ENCODE measurements at places on chromosomes 1 and 21.

GRCh38 chr1:55321942-55322341 lies 106.8 kb upstream of the USP24 start:
- DNase-seq, result no peak

DNA sequence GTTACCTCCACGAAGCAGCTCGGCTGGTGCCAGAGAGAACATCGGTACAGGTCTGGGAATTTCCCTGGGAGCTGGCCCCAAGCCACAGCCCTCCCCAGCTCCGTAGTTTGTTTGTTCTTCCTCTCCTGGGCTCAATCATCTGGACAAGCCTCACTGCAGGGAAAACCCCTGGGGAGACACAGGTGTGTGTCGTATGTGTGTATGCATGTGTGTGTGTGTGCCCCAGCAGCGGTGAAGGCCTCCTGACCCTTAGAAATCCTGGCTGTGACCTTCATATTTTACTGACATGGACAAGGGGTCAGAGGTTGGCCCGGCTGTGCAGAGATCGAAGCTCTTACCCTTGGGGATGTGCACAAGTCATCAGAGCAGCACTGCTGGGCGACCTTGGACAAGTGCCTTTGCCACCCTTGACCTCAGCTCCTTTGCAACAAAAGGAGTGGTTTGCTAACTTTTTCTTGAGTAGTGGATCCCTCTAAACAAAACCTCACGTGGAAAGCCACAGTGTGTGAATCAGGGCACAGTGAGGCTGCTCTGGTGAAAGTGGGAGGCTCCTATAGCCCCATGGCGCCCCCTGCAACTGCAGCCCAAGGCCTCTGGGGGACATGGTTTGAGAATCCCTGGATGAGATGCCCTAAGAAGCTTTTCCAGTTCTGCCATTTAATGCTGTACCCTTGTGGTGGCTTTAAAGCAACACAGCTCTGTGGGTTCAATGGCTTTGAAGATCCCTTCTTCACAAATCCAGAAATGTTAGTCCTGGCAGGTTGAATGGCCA lies 12.3 kb upstream of the IL22RA1 start:
- DNase-seq, result no peak

DNA sequence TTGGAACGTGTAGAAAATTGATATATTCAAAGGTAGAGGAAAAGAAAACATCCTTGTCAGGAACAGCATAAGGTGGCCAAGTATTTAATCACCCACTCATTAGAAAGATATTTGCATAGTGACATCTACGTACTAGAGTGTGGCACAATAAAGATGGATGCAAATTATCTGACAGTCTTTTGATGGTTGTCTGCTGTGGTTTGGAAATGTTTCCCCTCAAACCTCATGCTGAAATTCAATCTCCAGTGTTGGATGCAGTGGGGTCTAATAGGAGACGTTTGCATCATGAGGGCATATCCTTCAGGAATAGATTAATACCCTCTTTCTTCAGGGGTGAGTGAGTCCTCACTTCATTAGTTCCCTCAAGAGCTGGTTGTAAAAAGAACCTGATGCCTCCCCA lies 34.1 kb upstream of the RUNX1 start:
- no peak for DNase-seq

DNA sequence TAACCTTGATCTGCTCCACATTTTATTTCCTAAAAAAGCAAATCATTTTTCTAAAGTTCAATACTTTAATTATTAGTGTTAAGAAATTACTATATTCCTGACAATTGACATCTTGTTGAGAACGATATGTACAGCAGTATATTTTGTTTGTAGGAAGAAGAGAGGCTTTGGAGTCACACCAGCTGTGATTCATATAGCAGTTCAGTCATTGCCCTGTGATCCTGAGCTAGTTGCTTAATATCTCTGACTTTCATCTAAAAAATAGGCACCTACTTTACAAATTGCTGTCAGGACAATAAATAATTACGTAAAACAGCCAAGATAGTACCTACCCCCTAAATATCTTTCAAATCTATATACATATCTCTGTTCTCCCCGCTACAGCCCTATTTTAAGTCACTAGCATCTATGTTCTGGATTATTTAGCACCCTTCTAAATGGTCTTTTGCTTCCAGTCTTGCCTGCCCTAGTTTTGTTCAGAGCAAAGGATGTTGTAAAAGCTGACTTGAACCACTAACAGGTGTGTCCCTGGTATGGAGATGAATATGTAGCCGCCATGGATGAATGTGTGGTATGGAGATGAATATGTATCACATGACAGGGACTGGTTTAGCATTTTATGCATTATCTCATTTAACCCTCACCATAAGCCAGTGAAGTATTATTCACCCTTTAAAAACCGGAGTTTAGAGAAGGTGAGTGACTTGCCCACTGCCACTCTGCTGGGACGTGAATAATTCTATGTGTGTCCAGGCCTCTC lies 42.2 kb downstream of the RNF220 start:
- no peak for DNase-seq

DNA sequence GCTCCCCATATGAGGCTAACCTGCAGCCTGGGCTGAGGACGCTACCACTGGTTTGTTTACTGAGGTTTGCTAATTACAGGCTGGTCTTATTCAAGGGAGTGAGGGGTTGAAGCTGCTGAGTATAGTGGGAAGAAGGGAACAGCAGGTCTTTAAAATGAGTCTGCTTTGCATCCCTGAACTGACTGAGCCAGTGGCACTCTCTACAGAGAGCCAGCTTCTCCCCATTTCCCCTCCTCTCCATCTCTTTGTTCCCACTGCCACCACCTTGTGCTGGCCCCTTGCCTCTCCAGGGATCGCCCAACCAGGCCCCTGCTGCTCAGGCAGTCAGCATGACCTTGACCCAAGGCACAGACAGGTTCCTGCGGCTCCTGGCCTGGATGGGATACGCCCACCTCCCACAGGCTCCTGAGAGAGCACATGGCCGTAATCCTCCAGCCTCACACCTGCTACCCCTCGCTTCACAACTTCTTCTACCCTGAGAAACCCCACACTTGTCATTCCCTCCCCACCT lies 45.0 kb downstream of the IER5 start:
- no peak for DNase-seq

GRCh38 chr21:32958288-32959002 lies 67.3 kb upstream of the OLIG2 start:
- DNase-seq, result no peak

DNA sequence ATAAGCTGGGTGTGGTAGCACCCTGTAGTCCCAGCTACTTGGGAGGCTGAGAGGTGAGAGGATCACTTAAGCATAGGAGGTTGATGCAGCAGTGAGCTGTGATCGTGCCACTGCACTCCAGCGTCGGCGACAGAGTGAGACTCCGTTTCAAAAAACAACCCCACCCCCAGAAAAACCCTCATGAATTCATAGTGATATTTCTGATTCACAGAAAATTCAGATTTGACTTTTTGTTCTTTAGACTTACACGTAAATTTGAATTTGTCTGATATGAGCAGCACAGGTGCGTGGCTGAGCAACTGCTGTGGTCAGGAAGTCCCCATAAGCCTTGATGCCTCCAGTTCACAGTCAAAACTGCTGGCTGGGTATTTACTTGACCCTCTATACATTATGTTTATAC lies 10.0 kb upstream of the MORC3 start:
- no peak for DNase-seq

GRCh38 chr21:15064576-15065391 lies at the start of gene NRIP1:
Gene NRIP1, minus strand, starts transcription at chr21:15065000. Its CDS starts 96,808 bp downstream, at chr21:14968192.
- DNase-seq, result peak; percentile 77

DNA sequence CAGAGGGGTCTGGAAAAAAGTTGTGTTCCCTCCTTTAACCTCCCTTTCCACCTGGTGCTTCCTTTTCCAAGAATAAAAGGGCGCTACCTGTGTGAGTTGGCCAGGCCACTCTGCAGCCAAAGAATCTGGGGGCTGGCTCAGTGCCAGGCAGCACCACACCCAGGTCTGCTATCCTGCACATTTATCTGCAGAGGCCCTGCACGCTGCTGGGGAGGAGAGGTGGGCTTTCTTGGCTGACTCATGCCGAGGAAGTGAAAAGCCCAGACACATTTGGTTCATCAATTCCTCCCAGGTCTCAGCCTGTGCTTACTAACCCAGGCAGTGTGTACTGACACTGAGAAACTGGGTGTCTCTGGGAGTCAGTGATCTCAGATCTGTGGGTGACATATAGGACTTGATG lies 79.8 kb upstream of the F3 start:
- no peak for DNase-seq

GRCh38 chr1:28456078-28456477 lies 49.8 kb upstream of the RCC1 start:
- no peak for DNase-seq

GRCh38 chr1:231553320-231553719 lies 24.9 kb downstream of the TSNAX start:
- no peak for DNase-seq

GRCh38 chr1:102071451-102071850 lies 74.7 kb upstream of the OLFM3 start:
- DNase-seq, result no peak

GRCh38 chr21:43743947-43744346 lies 25.0 kb downstream of the PDXK start:
- DNase-seq, result no peak

DNA sequence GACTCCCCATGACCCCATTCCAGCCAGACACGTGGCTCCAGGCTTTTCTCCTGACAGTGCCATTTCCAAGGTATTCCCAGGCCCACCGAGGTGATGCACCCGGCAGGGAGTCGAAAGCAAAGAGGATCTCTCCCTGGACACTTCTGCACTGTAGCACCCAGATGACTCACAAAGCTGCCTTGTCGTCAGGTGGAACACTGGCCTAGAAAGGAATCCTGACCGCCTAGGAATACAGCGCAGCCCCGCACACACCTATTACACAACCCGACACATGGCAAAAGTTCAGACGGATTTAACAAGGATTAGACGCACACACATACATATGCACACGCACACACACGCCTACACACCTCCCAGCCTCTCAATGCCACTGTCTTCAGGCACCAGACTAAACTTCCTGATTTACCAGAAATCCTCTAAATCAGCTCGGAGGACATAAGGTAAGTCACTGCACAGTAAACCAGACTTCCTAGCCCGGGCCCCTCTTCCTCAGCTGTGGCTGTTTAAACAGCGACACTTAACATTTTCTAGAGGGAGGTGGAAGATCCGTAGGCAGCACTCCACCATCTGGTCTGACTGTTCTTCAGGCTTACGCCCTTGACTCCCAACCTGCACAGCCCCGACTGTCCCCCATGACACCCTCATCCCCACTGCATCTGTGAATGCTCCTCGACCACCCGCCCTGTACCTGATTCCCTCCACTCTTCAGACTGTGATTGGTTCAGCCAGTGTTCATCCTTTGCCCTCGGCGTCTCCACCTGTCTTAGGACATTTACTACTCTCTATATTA lies 12.7 kb downstream of the FAM89A start:
- no peak for DNase-seq

- DNase-seq, result no peak
Observed at GRCh38 chr1:236623371-236624166, 19.3 kb upstream of the HEATR1 start.

DNA sequence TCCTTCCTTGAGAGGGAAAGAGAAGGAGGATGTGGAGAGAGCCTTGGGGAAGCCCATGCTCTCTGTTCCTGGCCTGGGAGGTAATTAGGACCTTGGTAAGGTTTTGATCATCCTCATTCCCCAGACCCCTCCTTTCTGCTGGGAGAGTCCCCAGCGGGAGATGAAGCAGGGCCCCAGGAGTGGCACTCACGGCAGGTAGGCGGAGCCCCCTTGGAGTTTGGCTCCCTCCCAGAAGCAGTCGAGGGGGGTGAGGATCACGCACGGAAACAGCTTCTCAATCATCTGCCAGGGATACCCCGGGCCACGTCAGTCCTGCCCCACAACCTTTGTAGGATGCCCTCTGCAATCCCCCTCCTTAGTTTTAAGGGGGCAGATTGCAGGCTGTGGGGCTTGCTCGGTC lies 11.5 kb downstream of the PTCH2 start:
- DNase-seq, result no peak

GRCh38 chr1:211831558-211832323 lies 1.2 kb upstream of the LPGAT1 start:
- DNase-seq, result no peak

- no peak for DNase-seq
Observed at GRCh38 chr1:5927506-5928370, 64.5 kb downstream of the NPHP4 start.

DNA sequence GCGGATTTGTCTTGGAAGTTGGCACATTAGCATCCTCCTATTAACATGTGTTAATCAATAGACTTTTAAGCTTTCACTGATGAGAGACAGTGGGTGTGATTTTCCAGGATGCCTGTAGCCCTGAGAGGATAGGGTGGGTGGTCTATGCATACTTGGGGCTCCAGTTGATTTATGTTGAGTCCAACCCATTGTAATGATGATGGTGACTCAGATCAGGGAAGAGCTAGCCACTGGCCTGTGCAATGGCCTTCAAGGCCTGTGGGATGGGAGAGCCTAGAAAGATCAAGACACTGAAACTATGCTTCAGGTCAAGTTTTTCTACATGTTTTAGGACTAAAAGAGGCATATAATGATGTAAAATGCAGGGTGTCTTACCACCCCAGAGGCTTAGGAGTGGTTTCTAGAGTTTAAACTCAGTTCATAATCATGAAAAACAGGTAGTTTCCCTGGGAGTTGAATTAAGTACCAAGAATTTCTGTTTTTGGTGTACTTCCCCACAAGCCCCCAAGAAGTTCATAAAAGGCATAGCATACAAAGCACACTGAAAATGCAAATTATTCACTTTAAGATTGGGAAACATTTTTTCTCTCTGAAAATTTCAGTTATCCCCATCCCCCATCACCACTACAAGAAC lies 19.9 kb downstream of the BEND5 start:
- DNase-seq, result no peak

- no peak for DNase-seq
Observed at GRCh38 chr1:87052961-87053360, 138.5 kb downstream of the HS2ST1 start.

DNA sequence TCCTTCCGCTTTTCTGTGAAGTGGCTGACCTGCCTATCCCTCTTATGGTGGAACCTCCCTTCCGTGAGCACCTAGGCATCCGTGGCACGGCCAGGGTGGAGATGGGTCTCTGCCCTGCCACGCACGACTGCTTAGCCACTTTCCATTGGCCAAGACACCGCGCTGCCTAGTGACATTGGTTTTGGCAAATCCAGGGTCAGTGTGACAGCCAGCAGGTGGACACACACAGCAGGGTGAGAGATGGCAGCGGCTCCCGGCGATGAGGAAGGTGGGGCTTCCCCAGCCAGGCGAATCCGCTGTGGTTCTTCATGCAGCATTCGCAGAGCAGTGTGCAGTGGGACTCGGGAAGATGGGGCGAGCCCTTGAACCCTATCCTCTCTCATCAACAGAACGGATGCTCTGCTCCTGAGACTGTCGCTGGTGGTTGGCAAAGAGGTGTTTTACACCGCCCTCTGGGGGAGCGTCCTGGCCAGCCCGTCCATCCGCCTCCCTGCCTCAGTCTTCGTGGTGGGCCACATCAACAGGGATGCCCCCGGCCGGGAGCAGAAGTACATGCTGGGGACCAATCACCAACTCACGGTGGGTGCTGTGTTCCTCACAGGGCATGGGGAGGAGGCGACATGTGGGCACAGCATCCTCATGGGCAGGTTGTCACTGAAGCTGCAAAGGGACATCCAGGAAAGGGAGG lies 51.8 kb downstream of the DOP1B start:
- no peak for DNase-seq

- DNase-seq, result no peak
Observed at GRCh38 chr1:106584676-106585075, 471.8 kb upstream of the PRMT6 start.
